ENCODE measurements at places on chromosomes 7 and 10. TPM values are rescaled to one million over a fixed set of nuclear protein-coding genes. Genes with fewer than 3 reads are reported as not detected.

Gene ELMO1
- 94.4 TPM for total RNA-seq

Gene BUD23
- 67.2 TPM for total RNA-seq

Gene PLAU
- 0.30 TPM for total RNA-seq

Gene FAM131B
- 1.2 TPM for total RNA-seq

Gene EPHB4
- 11.8 TPM for total RNA-seq

Gene NEUROD6
- not detected for total RNA-seq

Gene SUFU
- total RNA-seq: 14.3 TPM

Gene CLRN3
- total RNA-seq: not detected

Gene AOC1
- total RNA-seq: not detected
